Activated T-helper 1 cell treated with Interleukin-2 at 50 U/mL for 16 hours (primary cell): ENCODE measurements at places on chromosomes 3 and 15.

DNA sequence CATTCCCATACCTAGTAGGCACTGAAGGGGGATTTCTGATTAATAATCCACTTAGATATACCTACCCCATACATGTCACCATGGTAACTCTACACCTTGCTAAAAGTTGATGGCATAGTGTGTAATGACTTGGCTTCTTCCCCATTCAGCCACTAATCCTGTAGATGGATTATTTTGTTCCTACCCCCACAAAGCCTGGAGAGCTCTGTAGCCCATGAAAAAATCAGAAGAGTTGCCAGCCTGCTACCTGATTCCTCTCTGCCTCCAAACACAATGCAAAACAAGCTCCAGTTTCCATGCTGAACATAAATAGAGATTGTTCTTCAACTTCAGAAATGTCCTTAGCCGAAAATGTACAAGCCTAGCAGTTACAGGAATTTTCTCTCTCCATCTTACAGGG, 98.9 kb upstream of the PFN2 start:
- no peak for DNase-seq

GRCh38 chr3:158709666-158710083, 22.6 kb downstream of the RARRES1 start:
- DNase-seq = no peak

DNA sequence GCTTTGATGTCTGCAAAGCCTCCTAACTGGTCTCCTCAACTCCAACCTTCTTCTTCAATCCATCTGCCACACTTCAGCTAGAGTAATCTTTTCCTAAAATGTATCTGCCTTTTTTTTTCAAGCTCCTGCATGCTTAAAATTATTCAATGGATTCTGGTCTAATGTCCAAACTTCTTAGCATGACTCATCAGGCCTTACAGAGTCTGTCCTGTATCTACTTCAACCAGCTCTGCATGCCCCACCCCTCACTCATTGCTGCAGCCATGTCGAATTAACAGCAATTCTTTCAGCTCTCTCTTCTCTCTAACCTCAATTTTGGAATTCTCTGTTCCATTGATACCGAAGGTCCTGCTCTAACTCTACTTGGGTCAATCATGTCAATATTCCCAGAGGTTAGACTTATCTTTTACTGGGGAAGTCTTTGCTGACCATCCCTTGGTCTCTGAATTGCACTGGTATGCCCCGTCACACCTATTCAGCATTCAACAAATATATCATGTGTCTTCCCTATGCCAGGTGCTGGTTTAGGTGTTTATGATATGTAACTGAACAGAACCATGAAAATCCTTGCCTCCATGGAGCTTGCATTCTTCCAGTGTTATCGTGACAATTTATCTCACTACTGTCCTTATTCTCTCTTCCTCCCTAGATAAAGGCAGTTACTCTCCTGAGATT, 88.5 kb upstream of the NANOGP8 start:
- no peak for DNase-seq

- no peak for DNase-seq
Measured at GRCh38 chr3:24886501-24886900, 391.9 kb upstream of the THRB start.

DNA sequence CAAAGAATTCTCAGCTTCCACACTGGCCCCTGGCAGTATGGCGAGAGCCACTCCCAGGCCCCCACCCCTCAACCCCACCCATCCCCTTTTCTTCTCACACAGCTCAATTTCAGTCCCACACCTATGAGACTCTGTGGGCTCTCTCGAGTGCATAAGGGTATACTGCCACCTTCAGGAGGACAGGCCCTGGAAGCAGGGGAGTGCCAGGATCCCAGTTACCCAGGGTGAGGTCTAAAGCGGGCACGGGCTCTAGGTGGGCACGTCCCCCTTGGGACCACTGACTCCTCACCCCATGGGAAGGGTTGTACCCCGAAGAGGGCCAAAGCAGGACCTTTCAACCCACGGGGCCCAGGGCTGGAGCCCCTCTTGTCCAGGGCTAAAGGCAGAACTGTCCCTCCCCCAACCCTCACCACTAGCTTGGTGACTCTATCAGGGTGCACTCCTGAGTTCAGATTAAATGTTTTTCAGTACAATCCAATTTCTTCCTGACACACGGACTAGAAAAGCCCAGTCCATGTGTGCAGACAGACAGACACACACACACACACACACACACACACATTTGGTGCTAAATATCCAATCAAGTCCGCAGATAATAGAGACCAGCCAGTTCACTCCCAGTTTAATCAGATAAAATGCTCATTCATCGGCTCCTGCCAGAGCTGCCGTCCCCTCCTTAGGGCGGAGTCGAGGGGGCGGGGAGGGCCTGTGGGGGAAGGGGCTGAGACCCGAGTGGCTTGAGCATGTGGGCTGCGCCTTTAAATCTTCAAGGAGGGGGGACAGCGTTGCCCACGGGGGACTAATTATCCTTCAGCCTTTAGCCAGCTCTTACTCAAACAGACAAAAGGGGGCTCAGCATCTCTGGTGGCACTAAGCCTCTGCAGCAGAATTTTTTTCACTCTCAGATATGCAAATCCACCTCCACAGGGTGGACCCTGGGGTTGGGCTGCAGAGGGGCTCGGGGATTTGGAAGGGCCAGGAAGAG, 59.3 kb downstream of the CYP11A1 start:
- no peak for DNase-seq

DNA sequence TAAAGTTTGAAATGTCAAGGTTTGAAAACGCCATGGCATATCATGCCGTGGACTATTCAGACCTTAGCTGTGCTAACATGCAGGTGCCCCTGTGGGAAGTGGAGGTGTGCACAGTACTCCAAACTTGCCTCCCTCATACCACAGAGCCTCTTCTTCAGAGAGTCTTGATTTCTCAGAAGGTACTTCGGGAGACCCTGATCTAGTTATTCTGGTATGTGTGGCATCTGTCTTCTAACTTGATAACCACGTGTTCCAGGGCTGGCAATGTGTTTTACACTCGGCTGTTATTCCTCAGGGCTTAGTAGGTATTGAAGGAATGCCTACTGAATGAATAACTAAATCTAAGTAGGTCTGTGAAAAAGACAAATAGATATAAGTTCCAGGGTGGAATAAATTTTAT, 309.9 kb downstream of the CLSTN2 start:
- DNase-seq = no peak
